ENCODE measurements at places on chromosomes 2 and 18.

DNA sequence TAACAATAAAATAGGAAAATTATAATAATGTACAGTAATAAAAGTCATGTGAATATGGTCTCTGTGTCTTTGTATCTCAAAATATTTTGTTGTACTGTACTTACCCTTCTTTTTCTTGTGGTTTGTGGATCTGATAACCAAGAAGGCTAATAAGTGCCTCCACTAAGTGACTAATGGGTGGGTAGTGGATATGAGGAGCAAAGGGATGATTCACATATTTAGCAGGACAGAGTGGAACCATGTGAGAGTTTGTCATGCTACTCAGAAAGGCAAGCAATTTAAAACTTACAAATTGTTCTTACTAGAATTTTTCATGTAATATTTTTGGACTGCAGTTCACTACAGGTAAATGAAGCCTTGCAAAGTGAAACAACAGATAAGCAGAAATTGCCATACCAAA lies 1241.2 kb upstream of the CDH2 start:
- DNase-seq, result peak; percentile 34

GRCh38 chr2:86783615-86784339 lies 6.9 kb downstream of the CD8A start:
- DNase-seq, result no peak

- DNase-seq, result peak; percentile 8
These were observed 36.8 kb downstream of the CPS1 start for GRCh38 chr2:210593166-210593565.

DNA sequence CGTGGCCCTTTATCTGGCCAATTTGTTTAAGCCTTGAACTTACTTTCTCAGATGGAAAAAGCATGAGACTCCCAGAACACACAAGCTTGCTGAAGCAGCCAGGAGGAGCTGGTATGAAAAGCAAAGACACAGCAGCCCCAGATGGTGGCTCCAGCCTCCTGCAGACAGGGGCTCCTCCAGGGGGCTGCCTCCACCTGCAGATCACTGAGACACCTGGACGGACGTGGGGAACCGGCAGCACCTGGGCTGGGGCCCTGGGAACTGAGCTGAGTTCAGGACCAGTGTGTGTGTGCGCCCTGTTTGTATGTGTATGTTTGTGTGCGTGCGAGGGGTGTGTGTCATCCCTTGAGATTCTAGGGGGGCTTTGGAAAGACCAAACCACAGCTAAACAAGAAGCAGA lies 8.6 kb downstream of the CYS1 start:
- no peak for DNase-seq

DNA sequence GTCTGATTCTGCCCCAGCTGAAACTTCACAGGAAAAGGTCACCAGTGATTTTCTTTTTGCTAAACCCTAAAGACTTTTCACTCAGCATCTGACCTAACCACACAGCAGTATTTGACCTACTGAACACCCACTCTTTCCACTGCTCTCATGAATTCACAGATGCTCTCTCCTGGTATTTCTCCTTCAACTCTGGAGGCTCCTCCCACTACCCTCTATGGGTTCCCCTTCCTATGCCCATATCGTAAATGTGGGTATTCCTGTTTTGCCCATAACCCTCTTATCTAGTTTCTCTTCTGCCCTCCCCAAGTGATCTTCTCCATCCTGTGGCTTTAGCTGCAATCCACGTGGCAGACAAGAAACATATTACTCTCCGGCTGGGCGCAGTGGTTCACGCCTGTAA lies 7.6 kb downstream of the PLEKHM3 start:
- no peak for DNase-seq

- DNase-seq, result no peak
These were observed 160.8 kb upstream of the MAPRE2 start for GRCh38 chr18:34880403-34880802.

- DNase-seq, result no peak
These were observed 528.7 kb upstream of the FANCL start for GRCh38 chr2:58769864-58770234.

- DNase-seq, result peak; percentile 27
These were observed 190.7 kb upstream of the SIX2 start for GRCh38 chr2:45199973-45200372.

- no peak for DNase-seq
These were observed 1043.9 kb downstream of the TMEM182 start for GRCh38 chr2:103805746-103806145.

DNA sequence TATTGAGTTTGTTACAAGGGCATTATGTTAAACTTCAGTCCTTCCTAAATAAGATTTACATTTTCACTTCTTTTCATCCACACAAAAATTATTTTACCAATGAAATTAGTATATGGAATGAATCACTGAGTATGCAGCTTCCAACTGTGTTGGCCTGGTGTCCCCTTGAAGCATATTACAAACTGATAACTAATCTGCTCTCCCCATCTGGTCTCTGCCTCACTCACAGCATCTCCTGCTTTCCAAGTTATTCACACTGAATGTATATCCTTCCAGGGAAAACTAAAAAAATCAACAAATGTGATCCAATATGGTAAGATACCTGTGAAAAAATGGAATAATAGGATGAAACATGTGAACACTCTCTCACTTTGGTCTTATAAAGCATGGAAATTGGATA lies 90.0 kb upstream of the NYAP2 start:
- no peak for DNase-seq

GRCh38 chr2:131042148-131042775 lies 51.0 kb downstream of the FAM168B start:
- no peak for DNase-seq

- DNase-seq, result no peak
These were observed 290.2 kb downstream of the LPIN1 start for GRCh38 chr2:12036640-12036983.

DNA sequence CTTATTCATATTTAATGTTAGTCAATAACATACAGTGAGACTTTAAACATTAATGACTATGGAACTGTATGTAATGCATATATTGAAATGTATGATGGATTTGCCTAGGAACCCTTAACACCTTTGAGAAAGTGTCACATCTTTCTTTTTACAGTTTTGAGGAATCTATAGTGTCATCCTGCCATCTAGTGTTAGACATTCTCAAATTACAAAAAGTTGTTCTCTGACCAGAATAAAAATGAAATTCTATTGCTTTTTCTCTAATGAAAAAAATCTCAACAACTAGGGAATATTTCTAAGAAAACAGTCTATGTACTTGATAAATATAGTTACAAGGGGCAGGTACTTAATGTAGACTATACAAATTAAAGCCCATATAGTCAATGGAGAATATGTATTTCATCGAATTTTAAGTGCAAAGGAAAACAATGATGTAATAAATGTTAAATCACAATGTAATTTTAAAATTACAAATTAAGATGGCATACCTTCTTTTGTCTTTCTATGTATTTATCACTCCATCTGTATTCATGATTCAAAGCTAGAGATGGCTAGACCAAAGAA lies 5.1 kb upstream of the CALCRL start:
- no peak for DNase-seq

DNA sequence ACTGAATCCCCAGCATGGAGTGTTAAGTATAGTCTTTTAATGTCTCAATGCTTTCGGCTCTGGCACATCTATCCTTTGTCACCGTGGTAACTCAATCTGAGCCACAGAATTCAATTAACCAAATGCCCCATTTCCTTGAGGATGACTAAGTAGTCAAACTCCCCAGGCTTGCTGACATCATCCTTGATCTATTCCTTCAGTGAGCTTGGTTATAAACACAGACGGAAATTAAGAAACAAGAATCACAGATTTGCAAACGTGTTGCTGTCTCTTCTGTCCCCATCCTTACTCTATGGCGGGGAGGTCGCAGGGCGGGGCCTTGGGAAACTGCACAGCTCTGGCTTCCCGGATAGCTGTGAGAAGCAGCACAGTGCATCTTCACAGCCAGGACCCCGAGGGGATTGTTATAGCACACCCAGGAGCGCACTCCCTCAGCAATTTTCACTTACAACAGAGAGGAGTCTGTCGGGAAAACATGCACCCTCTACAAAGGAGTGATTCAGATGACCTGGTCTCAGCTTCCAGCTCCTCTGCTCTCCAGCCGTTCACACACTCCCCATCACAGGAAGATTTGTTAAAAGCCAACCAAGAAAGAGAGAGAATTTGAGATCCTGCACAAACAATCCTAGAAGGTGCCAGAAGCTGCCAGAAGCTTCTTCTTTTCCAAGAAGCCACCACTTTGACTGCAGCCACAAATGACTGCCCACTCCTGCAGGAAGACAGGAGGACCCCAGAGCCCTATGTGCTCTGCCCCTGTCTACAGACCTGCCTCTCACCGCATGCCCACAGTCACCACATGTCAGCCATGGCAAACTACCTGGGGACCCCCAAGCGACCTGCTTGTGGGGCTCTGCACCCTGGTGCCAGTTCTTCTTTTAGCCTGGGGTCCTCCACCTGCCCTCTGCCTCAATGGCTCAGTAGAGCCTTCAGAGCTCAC lies 44.9 kb upstream of the YWHAQ start:
- DNase-seq, result peak; percentile 96

GRCh38 chr2:55431982-55432627 lies 12.4 kb upstream of the CCDC88A start:
- peak; percentile 41 for DNase-seq

- no peak for DNase-seq
These were observed 68.9 kb upstream of the THOC1 start for GRCh38 chr18:336713-337112.

GRCh38 chr2:192148620-192149321 lies 46.0 kb downstream of the TMEFF2 start:
- peak; percentile 87 for DNase-seq

DNA sequence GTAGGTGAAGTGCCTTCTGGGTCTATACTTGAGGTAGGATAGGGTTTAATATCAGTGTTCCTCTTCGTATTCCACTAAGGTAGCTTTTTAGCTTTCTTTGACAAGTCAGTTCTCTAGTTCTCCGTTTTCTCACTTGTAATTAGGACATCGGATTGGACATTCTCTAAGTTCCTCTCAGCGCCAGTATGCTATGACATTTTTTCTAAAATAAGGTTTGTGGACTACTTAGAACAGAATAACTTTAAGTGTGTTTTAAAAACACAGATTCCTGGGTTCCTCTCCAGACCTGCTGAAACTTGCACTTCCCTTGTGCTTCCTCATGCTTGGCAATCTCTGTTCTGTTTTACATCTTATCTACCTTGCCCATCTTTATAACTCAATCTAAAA lies 69.3 kb upstream of the YWHAQ start:
- DNase-seq, result no peak

DNA sequence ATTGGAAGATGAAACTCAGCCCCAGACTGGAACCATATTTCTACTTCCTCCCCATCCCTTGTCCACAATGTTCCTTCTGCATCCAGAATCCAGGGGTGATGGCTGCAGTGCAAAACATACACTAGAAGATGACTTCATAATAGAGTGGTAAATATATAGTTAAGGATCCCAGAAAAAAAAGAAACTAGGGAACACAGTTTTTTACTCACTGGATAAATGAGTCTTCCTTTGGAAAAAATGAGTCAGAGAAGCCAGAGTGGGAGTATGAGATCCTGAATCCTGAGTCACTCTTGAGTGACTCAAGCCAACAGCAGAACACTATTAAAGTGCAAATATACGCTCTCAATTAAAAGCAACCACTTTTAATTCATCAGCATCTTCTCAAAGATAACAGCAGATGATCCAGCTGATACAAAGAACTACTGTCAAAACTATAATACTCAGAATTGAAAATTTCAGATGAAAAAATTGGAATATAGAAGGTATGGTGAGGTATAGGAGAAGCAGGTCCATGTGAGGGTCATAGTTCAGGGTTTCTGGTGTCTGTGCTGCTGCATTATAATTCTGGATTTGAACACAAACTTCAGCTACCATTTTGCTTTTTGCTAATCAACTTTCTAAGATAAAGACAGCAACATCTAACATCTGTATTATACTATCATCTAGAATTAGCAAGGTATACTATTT lies 987.2 kb upstream of the CDH2 start:
- DNase-seq, result peak; percentile 97

- DNase-seq, result peak; percentile 62
These were observed 91.7 kb downstream of the DTNA start for GRCh38 chr18:34801774-34802173.

DNA sequence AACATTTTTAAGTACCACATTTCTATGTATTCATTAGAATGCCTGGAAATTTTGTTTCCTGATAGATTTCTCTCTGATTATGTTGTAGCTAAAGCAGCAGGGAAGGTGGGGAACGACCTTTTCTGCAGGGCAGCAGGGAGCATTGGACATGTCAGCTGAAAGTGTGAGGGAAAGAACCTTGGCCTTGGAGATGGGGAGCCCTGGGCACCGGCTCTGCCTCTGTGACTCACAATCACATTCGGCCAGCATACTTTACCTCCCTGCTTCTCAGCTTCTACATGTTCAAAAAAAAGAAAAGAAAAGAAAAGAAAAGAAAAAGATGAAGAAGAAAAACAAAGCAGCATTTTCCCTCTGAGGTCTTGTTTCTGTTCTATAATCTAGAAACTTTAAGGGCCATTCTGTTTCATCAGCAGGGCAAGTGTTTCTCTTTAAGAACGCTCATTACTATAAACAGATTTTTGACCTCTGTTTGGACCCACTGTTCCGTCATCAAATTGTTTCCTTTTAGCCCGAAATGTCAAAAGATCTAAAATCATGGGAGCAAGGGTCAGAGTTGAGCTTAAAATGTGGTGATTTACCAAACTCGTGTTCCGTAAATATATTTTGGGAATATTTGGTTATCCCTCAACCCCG lies 27.9 kb downstream of the SETBP1 start:
- DNase-seq, result no peak

GRCh38 chr18:3094338-3094684 lies 81.4 kb upstream of the LPIN2 start:
- no peak for DNase-seq

GRCh38 chr2:99278793-99279291 lies 22.2 kb downstream of the LYG1 start:
- DNase-seq, result peak; percentile 95
